ENCODE measurements at places on chromosomes 2 and 18.

GRCh38 chr2:39852831-39853230 is 73.8 kb upstream of the THUMPD2 start:
- DNase-seq = no peak

GRCh38 chr2:44954447-44954888 is 13.0 kb downstream of the SIX3 start:
- no peak for DNase-seq

DNA sequence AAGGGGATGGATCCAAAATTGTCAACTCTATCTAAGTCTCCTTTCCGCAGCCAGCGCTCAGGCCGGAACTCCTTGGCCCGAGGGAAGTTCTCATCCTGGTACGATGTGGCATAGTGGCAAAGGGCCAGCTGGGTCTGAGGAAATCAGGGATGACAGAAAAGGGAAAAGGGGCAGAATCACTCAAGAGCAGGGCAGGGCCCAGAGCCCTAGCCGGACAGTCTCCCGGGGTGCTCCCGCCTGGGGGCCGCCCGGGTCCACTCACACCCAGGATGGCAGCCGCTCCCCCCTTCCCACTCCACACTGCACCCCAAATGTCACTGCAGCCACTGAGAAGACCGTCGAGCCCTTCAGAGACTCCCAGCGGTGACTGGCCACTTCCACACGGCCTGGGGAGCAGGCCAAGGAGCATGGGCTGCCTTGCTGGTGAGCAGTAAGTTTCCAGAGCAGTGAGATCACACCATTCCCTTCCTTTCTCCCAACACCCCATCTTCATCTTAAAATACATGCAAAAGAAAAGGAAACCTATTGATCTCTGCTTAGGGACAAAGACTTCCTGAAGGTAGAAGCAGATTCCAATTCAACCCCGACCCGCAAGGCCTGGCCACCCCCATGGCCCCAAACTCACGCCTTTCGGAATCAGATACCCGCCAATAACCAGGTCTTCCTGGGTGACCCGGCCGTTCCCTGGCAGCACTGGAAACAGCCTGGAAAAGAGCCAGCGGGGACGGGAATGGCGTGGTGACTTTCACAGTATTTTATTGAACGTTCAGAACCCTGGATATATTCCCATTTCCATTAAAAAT is 26.7 kb downstream of the CYP27C1 start:
- no peak for DNase-seq

DNA sequence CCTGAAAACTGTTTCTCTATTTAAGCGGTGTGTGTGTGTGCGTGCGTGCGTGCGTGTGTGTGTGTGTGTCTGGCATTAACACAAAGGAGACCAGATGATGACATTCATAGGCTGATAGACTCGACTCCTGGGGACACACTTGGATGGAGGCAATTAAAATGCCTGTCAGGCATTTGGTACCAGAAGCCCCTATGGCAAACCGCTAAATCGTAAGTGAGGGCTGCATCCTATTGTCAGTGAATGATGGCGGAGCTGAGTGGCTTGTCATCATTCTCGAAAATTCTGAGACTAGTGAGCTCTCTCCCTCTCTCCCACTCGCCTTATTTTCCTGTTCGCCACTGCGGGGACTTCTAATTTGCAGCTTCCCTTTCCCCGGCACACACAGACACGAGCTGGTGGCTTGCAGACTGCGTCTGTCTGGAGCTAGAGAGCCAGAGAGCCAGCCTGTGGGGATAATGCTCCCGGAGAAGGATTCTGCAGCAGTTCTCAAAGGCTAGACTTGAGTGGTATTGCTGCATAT is 155.4 kb downstream of the MAP2 start:
- DNase-seq = peak; percentile 12

DNA sequence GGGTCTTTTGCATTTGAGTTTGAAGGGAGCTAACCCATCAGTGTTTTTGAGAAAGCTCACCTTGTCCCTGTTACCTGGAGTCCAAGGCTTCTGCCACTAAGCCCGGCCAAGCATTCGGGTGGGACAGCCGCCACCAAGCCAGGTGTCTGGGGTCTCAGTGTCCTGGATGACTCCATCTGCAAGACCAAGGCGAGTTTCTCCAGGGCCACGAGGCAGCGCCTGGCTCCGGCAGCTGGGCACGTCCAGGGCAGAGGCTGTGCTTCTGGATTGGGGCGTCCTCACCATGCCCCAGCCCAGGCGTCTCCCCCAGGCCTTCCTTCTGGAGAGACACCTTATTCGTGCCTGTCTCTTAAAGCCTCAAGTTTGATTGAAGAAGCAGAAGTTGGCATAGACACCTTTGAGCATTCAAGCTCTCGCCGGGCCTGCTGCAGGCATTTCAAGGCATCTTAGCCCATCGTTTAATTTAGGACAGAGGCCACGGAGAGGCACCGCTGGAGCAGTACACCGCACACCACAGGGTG is 24.9 kb downstream of the MLPH start:
- no peak for DNase-seq

- DNase-seq = no peak
Measured at GRCh38 chr2:159114835-159115234, 146.4 kb downstream of the TANC1 start.

- DNase-seq = no peak
Measured at GRCh38 chr2:140363131-140363530, 1582.9 kb upstream of the NXPH2 start.

DNA sequence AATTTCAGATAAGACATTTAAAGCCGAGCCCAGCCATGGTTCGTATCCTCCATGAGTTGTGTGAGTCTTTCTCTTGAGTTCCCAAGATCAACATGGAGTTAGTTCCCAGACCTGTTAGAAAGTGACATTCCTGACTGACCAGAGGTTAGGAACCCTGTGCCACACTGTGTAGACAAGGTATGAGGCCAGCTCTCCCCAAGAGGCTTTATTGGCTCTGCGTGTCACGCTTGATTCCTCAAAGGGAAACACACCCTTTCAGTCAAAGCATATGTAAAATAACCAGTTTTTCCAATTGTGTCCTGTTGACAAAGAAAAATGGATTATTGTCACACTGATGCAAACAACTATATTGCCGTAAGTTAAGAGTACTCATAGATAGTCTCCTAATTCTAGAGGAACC is 1.2 kb downstream of the SULT1C3 start:
- DNase-seq = no peak

GRCh38 chr18:35852786-35853185 is 119.7 kb upstream of the RMP24 start:
- no peak for DNase-seq

DNA sequence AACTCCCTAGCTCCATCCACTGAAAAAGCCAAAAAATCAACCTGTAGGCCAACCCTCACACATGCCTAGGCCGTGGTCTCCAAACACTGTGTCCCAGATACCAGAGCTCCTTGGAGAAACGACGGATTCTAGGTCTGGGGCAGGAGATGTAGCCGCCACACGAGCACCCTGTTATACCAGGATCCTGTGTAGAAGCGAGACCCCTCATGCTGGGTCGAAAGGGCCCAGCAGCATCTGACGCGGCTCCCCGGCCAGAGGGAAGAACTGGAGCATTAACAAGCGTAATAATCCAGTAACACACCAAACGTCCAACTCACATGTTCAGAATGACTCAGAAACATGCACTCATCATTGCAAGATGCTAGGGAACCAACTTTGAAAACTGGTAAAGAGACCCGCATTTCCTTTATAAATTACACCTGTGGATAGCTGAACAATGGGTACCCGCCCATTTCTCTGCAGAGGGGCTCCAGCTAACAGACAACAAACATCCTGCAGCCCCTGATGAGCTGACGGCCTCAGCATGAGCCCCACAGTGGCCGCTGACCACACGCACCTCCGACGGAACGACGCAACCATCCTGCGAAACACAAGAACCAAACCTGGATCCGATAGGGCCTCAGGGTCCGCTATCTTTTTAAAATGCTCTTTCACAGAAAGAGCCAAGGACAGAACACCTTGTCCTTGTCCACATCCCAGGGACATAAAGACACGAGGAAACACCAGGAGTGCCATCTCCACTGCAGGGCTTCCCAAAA is 14.2 kb downstream of the SLC66A2 start:
- no peak for DNase-seq

DNA sequence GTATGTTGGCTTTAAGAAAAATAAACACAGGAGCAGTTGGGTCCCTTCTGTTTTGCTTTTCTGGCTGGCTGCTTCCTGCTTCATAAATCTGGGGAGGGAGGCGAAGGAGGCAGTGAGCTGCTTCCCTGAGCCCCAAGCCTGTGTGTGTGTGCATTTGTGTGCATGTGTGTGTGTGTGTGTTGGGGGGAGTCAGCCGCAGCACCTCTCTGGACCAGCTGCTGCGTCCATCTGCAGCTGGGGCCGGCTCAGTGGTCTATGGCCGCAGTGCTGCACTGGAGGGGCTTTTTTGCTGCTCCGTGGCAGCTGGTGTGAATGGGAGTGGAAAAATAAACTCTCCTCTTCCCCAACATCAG is 192.3 kb downstream of the RNF144A start:
- DNase-seq = no peak

DNA sequence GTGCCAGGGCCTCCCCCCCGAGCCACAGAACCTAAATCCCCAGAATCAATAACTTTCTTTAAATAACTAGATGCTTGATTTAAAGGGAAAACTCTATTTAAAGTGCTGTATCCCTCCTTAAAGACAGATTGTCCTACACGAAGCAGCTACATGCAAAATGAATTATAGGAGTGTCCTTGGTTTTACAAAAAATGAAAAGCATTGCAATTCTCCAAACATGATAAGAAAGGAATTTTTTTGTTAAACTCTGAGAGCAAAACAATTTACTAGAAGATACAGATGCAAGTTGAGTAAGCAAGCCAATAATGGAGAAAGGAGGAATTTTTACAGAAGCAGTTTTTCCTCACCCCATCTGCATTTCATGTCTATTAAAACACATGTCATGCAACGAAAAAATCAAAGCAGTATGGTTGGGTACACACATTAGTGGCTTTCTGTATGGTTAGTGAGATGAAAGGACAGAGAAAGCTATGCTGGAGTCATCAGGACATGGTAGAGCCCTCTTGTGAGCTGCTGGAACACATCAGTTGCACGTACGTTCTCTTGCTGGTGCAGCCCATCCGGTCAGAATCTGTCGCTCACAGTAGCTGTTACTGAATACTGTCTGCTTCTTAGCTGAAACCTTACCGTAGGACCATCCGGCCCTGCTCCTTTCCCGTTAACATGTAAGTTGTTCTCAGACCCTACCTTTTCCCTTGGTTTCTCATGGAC is 25.9 kb upstream of the STEAP3 start:
- no peak for DNase-seq

- DNase-seq = peak; percentile 27
Measured at GRCh38 chr18:77090546-77091174, 41.9 kb downstream of the MBP start.

- DNase-seq = no peak
Measured at GRCh38 chr2:186946896-186947467, 98.0 kb upstream of the ZSWIM2 start.

DNA sequence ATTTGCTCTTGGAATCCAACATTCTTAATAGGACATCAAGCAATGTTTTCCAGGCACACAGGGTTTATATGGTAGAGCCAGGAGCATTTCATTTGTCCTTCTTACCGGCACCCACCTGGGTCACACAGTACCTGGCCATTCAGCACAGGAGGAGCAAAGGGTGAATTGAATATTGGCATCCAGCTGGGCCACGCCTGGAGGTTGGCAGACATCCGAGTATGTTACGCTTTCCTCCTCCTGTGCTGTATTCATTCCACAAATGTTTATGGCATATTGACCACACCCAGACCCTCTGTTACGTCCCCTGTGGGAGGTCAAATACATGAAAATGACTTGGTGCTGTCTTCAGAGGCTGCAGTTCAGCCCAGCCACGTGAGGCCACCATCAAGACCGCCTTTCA is 206.2 kb downstream of the RTP5 start:
- no peak for DNase-seq

DNA sequence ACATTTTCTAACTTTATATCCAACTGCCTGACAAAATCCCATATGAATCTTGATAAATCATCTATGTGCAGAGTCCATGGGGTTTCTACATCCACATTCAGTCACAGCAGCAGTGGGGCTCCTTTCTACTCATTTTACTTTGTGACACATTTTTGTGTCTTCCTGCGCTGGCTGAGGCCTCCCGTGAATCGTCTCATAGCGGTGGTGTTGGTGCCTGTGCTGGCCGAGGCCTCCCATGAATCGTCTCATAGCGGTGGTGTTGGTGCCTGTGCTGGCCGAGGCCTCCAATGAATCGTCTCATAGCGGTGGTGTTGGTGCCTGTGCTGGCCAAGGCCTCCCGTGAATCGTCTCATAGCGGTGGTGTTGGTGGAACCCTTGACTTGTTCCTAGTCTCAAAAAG is 17.0 kb downstream of the SNED1 start:
- DNase-seq = no peak

- peak; percentile 32 for DNase-seq
Measured at GRCh38 chr2:19728125-19728524, 173.7 kb downstream of the TTC32 start.

GRCh38 chr2:201513271-201513670 is 61.7 kb downstream of the STRADB start:
- DNase-seq = no peak

DNA sequence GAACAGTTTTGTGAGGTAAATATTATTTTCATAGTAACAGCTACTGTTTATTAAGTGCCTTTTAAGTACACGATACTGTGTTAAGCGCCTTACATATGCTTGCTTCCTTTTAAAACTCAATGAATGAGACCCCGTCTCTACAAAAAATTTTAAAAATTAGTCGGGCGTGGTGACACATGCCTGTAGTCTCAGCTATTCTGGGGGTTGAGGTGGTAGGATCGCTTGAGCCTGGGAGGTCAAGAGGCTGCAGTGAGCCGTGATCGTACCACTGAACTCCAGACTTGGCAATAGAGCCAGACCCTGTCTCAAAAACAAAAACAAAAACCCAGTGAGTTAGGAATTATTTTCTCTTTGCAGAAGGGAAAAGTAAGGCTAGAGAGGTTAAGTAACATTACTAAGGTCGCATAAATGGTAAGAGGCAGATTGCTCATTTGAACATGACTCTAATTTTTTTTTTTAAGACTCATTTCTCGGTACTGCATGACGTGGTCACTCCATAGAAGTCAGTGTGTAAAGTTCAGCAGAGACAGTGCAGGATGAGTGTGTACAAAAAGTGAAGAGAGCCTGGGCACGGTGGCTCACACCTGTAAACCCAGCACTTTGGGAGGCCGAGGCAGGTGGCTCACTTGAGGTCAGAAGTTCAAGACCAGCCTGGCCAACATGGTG is 1.1 kb downstream of the METAP1D start:
- no peak for DNase-seq
